ENCODE measurements at places on chromosomes 3 and 15.

GRCh38 chr15:89888214-89888804 lies 5.5 kb downstream of the AP3S2 start:
- DNase-seq = no peak

DNA sequence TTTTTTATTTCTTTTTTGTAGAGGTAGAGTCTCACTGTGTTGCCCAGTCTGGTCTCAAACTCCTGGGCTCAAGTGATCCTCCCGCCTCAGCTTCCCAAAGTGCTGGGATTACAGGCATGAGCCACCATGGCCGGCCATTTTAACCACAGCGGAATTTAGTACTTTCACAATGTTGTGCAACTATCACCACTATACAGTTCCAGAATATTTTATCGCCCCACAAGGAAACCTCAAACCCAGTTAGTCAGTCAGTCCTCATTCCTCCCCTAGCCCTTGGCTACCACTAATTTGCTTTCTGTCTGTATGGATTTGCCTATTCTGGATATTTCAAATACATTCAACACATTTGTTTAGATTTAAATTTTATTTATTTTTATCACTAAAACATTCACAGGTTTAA lies 15.5 kb upstream of the HOMER2 start:
- no peak for DNase-seq

- DNase-seq = no peak
Measured at GRCh38 chr3:65401359-65402305, 637.1 kb downstream of the MAGI1 start.

- no peak for DNase-seq
Measured at GRCh38 chr3:125587039-125587648, 8.2 kb downstream of the OSBPL11 start.

DNA sequence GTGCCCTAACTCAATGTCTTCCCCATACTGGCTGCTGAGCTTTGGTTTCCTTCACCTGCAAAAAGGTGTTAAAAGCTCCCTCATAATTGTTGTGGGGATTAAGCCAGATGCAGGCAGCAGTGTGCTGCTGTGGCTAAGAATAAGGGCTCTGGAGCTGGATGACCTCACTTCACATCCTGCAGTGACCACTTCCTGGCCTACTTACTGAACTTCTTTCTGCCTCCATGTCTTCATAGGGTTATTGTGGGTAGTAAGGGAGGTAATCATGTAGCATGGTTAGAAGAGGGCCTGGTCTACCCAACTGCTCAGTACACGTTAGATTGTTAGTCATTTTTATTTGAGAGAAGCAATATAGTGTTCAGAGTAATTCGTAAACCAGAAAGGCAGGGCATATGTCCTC lies 18.4 kb downstream of the GYG1 start:
- no peak for DNase-seq

GRCh38 chr3:194379651-194380050 lies 10.1 kb upstream of the LRRC15 start:
- DNase-seq = no peak

- DNase-seq = no peak
Measured at GRCh38 chr3:44974416-44974815, 1.6 kb downstream of the ZDHHC3 start.

GRCh38 chr15:80710635-80711554 lies 15.8 kb downstream of the ABHD17C start:
- no peak for DNase-seq

- DNase-seq = no peak
Measured at GRCh38 chr15:66829551-66830121, 127.6 kb downstream of the SMAD6 start.

DNA sequence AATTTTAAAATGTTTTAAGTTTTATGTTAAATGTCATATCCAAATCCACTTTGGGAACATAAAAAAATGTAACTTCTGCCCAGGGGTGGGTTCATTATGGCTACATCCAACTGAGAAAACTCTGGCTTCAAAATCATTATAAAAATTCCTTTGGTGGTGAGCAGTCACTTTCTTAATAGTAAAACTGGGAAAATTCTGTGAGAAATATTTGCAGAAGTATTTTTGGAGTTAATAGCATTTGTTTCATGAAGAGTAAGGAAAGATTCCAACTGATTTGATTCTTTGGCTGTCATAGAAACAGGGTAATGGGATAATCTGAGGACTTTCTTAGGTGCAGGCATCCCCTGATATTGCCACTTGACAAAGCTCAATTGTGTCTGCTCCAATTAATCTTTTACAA lies 38.8 kb downstream of the CPA3 start:
- DNase-seq = no peak

DNA sequence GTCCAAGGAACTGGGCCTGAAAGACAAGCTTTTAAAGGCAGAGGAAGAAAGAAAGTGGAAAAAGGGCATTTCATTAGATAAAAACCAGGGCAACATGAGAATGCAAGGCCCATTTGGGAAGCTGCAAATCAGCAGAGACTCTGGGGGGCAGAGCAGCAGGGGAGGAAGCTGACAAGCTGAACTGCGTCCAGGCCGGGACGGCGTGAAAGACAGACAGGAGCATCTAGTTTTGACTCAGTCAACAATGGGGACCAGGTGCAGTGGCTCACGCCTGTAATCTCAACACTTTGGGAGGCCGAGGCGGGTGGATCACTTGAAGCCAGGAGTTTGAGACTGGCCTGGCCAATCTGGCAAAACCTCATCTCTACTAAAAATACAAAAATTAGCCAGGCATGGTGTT lies 69.9 kb downstream of the CDC25A start:
- no peak for DNase-seq

DNA sequence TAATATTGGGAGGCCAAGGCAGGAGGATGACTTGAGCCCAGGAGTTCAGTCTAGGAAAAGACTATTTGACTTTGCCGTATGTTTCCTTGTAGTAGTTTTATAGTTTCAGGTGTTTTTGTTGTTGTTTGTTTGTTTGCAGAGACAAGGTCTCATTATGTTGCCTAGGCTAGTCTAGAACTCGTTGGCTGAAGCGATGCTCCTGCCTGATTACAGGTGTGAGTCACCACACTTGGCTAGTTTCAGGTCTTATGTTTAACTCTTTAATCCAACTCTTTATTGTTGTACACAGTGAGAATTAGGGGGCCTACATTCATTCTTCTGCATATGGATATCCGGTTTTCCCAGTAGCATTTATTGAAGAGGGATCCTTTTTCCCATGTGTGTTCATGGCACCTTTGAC lies 32.0 kb downstream of the FAIM start:
- DNase-seq = no peak

DNA sequence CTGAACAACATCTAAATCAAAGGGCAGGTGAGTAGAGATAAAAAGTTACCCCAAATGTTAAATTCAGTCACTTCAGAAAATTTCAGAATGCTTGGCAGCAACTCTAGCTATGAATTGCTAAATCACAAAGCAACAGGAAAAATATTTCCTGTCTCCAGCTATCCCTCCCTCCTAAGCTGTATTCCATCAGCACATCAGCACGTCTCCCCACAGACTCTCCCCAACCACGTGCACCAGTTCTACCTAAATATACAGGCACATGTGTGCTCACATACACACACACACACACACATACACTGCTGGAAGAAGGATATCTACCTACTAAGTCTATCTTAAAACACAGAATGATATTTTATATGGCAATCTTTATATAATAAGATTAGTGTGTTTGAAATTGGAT lies 177.1 kb upstream of the ARHGEF26 start:
- no peak for DNase-seq

GRCh38 chr3:146300768-146301167 lies 49.9 kb upstream of the PLSCR4 start:
- no peak for DNase-seq

- DNase-seq = no peak
Measured at GRCh38 chr3:60189304-60189703, 1061.9 kb downstream of the FHIT start.

- no peak for DNase-seq
Measured at GRCh38 chr3:20316238-20316637, 130.2 kb upstream of the SGO1 start.

DNA sequence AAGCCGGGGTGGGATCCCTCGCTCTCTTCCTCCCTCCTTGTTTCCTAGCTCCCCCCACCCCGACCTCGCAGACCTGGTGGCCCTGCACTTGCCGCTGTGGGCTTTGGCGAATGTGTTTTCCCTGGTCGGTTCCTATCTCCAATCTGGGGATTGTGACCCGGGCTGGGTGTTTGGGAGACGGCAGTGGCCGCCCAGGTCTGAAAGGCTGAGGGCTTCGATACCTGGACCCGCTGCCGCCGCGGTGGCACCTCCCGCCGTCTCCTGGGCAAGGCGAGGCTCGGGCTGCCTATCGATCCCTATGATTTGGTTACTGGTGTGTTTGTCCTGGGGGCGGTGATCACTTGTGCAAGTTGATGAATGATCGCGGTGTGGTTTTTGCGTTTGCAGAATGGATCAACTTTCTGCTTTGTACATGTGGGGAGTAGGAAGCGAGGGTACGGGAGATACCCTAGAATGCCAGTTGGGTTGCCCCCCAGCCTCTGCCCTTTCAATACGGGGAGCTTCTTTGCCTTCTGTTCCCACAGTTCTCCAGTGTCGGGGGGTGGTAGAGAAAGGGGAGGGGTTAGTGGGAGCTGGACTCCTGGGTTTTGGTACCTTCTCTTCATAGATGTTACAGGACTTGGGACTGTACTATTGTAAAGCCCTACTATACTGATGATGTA lies 3.0 kb downstream of the BBX start:
- DNase-seq = no peak

GRCh38 chr3:173770011-173770410 lies 372.5 kb downstream of the NLGN1 start:
- no peak for DNase-seq

GRCh38 chr3:51333021-51333420 lies 52.1 kb upstream of the MANF start:
- no peak for DNase-seq

- DNase-seq = no peak
Measured at GRCh38 chr15:72809329-72809728, 25.8 kb upstream of the ADPGK start.

DNA sequence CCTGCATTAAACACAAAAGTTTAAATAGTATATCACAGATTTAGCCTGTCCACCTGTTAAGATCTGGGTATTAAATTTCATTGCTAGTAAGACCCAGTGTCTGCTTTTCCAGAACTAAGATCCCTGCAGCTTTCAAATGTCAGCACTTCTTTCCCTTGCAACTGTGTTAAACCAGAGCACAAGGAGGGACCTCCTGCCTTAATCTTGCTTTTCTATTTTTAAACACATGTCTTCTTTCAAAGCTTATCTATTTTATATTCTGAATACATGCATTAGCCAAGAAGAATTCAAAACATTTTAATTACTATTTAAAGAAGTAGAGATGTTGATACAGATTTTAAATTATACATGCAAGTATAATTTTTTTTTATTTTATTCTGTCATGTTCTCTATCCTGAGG lies 315.1 kb downstream of the ARPP21 start:
- DNase-seq = no peak

DNA sequence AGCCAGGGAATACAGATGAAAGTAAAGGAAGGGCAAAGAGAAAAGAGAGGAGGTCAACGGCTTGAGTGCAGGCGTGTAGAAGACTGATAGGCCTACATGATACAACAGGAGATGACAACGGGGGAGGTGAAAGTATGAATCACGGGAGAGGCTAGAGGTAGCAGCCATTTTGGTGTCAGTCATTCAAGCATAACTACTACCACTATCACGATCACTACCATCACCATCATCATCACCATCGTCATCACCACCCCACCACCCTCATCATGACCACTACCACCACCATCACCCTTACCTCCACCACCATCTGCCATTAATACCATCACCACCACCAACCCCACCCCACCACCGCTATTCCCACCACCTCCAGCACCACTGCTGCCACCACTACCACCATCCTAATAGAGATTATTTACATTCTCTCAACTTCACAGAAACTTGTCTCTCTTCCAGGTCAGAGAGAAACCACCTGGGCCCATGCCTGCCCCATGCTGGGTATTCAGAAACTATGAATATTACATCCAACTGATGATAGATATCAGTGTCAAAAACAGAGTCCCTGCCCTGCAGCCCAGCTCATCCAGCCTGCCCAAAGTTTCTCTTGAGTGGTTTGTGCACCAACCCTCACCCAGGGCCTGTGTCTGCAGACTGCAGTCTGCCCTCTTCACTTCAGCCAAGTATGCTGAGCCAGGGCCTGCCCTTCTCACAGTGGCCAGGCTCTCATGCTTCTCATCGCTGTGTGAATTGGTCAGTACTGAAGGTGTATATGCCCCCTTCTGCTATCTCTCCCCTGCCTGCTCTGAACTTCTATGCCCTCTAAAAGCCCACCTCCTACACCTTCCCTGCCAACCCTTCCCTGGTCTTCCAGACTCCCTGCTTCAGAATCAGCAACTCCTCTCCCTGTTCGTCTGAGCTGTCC lies 215.6 kb upstream of the TLE3 start:
- DNase-seq = no peak

GRCh38 chr15:57323806-57324589 lies 52.3 kb upstream of the CGNL1 start:
- DNase-seq = no peak

GRCh38 chr3:129295286-129295685 lies 16.6 kb downstream of the HMCES start:
- DNase-seq = no peak

- no peak for DNase-seq
Measured at GRCh38 chr3:51269466-51269865, 115.6 kb upstream of the MANF start.

DNA sequence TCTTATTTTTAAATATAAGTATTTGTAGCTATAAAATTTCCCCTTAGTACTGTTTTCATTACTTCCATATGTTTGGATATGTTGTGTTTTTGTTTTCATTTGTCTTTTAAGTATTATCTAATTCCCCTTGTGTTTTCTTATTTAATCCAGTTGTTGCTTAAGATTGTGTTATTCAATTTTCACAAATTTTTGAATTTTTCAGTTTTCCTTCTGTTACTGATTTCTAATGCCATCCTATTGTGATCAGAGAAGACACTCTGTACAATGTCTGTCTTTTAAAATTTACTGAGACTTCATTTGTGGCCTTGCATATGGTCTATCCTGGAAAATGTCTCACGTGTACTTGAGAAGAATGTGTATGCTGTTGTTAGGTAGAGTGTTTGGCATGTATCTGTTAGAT lies 795.6 kb upstream of the CFAP20DC start:
- DNase-seq = no peak

DNA sequence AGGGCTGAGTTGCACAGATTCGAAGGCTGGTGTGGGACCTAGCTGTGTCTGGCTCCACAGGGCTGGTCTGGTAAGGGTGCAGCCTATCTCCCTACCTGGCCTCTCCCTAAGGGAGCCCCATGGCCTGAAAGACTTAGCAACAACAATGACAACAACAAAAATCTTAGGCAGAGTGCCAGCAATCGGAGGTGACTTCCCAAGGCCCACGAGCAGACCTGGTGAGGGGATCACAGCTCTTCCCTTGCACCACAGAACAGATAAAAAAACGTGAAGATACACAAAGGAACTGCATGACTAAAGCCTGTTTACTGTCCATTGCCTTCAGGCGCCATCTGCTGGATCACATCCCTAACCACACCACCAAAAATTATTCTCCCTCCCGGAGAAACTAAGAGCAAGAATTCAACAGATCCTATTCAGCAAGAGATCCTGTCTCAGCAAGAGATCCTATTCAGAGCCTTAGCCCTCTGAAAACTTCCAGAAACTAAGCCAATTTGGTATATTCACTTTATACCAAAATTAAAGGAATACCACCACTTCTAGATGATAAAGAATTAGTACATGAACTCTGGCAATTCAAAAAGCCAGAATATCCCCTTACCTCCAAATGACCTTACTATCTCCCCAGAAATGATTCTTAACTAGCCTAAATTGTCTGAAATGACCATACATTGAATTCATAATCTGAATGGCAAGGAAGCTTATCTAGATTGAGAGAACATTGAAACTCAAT lies 24.1 kb upstream of the OR5K4 start:
- peak; percentile 7 for DNase-seq
